ENCODE measurements at places on chromosomes 2 and 18.

DNA sequence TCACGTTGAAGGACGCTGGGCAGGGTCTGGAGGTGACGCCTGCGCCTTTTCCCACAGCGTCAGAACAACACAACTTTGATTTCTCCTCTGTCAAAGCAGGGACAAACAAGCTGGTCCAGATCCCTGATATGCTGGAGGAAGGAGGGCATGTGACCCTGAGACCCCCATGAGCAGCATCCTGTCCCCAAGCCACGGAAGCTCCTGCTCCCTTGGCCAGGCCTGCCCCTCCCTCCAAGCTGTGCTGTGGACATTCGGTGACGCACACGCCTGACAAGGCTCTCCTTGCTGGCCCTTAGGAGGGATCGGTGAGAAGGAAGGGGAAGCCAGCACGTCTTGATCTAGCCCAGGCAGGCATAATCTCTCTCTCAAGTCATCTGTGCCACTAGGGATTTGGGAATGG lies 11.3 kb downstream of the MLPH start:
- DNase-seq = no peak

DNA sequence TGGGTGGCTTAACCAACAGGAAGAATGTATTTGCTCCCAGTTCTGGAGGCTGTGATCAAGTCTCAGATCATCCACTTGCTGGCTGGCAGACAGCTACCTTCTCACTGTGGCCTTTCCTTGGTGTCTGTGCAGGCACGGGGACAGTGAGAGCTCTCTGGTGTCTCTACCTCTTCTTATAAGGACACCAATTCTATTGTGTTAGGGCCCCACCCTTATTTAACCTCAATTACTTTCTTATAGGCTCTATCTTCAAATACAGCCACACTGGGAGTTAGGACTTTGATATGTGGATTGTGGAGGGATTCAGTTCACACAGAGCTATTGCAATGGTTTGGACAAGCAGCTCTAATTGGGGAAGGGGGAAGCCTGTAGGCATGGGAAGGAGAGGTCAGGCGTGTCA lies 25.3 kb upstream of the IL1RN start:
- DNase-seq = no peak

DNA sequence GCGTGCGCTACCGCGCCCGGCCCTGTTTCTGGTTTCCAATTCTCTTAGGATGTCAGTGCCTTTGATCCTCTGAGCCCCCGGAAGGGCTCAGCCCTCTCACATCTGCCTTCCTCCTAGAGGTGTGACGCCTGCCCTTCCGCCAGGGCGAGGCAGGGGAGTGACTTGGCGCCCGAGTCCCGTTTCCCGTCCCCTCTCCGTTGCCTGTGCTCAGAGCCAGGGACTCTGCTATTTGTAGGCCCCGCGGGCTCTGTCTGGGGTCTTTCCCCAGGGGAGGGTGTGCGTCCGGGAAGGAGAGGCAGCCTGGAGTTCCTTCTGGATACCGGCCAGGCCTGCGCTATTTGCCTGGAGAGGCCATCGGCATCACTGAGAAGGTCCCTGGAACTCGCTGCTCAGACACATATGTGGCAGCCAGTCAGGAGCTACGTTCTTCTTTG lies 103.7 kb upstream of the TAF1B start:
- no peak for DNase-seq

DNA sequence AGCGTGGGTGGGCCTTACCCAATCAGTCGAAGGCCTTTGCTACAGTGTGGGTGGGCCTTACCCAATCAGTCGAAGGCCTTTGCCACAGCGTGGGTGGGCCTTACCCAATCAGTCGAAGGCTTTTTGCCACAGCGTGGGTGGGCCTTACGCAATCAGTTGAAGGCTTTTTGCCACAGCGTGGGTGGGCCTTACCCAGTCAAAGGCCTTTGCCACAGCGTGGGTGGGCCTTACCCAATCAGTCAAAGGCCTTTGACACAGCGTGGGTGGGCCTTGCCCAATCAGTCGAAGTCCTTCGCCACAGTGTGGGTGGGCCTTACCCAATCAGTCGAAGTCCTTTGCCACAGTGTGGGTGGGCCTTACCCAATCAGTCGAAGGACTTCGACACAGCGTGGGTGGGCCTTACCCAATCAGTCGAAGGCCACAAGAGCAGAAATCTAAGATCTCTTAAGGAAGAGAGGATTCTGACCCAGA lies 16.3 kb upstream of the GAL3ST2 start:
- DNase-seq = no peak
